ENCODE measurements at places on chromosomes 13 and 19.

- DNase-seq = no peak
Measured at GRCh38 chr19:3404324-3405260, 38.2 kb downstream of the NFIC start.

DNA sequence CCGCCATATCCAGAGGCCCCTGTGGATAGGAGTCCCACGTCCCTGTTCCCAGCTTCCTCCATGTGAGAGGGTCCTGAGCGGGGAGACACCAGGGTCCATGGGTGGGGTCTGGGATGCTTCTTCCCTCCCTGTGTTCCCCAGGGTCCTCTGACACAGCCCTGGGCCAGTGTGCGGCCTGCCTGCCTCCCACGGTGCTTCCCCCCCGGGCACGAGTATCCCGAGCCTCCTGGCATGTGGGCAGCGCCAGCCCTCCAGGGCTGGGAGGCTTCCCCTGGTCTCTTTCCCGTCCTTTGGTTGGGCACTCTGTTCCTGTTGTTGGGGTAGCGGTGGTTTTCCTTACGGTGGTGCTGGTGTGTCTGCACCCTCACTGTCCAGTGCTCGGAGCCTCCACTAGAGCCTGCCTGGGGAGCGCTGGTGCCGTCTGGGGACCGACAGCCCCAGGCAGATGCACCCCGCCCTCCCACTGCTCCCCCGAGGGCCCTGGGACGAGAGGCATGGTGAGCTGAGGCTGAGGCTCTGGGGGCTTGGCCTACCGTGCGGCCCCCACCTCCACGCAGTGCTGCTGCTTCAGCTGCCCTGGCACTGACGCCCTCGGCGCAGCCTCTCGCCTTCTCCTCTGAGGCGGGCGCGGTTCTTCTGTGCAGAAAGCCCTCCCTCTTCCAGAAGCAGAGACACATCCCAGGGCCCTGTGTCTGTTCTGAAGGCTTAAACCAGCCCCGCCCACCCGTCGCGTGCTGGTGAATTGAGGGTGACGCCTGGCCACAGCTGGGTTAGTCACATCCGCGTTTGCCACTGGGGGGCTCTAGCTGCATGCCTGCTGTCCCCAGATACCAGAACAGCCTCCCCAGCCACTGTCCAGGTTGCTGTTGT, 27.9 kb downstream of the PLEKHJ1 start:
- DNase-seq = no peak

- DNase-seq = no peak
Measured at GRCh38 chr13:57857945-57858344, 226.4 kb downstream of the PCDH17 start.

DNA sequence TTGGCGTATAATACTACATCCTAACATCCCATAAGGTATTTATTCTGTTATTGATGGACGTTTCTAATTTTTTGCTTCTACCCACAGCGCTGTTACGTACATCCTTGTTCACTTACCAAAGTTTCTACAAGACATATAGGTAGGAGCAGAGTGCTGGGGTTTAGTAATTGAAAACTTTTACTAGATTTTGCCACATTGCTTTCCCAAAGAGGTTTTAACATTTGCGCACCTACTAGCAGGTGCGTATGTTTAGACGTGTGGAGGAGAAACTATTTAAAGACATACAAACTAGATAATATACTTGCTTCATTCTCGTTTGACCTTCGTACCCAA, 559 bp upstream of the RPL21 start:
- no peak for DNase-seq

DNA sequence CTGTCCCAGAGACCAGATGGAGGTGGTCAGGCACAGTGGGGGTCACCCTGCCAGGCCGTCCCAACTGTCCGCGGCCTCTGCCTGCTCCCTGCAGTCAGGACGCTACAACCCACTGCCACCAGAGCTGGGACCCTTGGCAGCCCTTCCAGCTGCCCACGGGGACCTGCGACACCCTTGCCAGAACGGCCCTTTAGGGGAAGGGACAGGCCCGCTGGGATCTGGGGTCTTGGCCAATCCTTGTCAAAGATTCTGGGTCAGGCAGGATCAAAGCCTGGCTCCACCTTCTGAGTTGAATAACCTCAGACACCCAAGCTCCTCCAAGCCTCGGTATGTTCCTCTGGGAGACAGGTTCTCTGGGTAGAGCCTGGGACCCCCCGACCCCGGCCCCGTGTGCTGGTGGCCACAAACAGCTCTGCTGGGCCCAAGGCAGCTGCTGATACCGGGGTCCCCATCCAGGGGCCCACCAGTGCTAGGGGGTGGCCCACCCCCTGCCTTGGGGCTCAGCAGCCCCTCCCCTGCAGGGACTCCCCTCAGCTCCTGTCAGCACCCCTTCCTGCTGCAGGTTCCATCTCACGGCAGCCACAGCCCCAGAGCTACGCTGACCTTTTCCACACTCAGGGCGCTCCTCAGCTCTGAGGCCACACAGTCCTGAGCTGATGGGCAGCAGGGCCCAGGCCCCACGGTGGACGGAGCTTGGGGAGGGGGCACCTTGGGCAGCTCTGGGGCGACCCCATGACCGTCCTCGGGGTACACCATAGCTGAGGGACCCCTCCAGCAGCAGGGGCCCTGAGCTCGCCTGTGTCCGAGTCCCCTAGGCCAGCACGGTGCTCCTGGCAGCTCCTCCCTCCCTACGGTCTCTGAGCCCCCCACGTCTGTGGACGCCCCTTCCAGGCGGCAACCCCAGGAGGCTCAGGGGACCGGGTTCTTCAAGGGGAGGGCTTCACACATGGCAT, 18.4 kb downstream of the SBNO2 start:
- DNase-seq = no peak

GRCh38 chr13:50631041-50631440, 212.5 kb downstream of the DLEU7 start:
- DNase-seq = no peak

GRCh38 chr19:14434543-14435319, 1.6 kb downstream of the PKN1 start:
- DNase-seq = no peak

GRCh38 chr13:52447354-52447753, 3.1 kb downstream of the VPS36 start:
- no peak for DNase-seq

- no peak for DNase-seq
Measured at GRCh38 chr13:44758630-44759383, 182.7 kb upstream of the TSC22D1 start.

DNA sequence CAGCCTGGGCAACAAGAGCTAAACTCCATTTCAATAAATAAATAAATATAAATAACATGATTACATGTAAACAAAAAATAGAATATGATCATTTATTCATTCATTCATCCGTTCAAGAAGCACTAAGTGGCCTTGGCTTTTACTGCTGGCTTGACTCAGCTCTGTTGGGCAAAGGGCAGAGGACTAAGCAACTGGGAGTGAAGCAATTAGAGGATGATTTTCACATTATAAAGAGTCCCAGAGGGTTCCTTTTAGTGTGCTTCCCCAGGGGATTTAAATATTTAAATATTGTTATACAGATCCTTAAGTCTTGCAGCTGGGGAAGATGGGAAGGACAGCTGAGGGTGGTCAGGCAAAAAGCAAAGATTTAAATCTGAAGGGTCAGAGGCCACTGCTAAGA, 34.9 kb upstream of the FLT1 start:
- no peak for DNase-seq

GRCh38 chr13:40304391-40304790, 362.1 kb downstream of the FOXO1 start:
- DNase-seq = no peak

DNA sequence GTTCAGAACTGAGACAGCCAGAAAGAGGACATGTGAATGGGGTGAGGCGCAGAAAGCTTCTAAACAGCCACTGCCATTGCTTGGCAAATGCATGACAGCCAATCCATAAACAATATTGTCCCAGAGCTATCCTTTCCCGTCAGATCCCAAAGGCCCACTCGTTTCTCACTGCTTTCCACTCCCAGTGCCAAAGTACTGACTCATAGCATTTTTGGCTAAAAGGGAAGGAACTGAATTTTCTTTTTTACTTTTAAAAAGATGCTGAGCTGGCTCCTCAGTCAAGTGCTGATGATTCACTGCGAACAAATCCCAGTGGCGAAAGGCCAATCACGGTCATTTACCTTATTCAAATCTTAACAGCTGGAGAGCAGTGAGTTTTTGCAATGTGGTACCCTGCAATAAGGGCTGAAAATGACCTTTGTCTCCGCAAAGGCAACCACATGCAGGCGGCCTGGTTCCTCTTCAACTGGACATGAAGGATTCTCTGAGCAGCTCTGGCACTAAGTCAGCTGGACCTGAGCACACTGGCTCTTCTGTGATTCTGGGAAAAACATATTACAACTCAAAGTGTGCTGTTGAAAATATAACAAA, 151.7 kb downstream of the DCLK1 start:
- DNase-seq = no peak
